ENCODE measurements at places on chromosomes 6 and 20.

DNA sequence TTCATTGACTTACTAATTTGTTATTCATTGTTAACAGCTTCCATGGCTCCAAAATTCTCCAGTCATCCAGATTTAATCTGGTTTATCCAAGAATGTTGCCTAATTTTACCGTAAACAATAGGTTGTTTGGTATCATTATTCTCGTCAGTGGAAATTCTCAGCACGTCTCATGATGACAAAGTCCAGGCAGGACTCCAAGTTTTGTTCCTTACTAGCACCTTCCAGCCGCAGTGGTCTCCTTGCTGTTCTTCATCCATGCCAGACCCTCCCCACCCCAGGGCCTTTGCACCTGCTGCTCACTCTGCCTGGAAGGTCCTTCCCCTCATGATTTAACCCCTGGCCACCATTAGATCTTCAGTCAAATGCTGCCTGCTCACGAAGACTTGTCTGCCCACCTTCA, 48.1 kb upstream of the NAA20 start:
- DNase-seq = no peak

DNA sequence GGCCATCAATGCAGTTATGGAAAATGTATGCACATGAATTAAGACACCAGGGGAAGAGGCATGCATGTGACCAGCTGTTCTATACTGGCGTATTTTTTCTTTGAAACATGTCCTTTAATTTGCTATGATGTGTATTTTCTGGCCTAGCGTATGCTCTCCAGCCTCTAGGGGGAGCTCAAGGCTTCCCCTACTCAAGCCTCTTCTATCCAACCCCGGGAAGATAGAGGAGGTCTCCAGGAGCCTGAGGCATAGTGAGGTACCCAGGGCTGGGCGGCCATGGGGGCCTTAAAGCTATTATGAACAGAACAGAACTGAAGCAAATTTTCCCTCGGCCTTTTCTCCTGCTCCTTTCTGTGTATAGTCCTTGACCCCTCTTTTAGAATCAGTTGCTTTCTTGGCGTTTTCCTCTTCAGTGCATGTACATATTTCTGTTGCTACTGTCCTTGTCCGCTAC, 528.9 kb downstream of the MAFB start:
- peak; percentile 33 for DNase-seq

- peak; percentile 21 for DNase-seq
These were observed 224.3 kb upstream of the TSHZ2 start for GRCh38 chr20:52747845-52748284.

GRCh38 chr6:157599191-157599590, 218.2 kb downstream of the ZDHHC14 start:
- no peak for DNase-seq

GRCh38 chr6:39898625-39899024, 35.6 kb downstream of the MOCS1 start:
- DNase-seq = no peak

DNA sequence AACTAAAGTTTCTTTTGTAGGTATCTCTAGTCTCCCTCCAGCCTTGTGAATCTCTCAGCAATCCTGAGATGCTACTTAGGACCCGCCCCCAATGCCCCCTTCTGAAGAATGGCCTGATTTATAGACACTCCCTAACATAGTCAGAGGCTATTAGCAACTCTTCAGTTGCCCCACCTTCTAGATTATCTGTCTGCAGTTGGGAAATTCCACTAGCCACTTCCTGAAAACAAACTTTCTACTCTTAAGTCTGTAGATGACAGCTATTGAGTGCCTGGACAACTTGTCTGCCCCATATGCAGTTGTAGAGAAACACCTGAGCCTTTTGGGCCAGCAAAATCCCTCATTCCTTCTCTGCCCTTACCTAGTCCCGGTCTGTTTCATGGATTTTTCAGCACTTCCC, 188.2 kb upstream of the PREP start:
- peak; percentile 53 for DNase-seq

DNA sequence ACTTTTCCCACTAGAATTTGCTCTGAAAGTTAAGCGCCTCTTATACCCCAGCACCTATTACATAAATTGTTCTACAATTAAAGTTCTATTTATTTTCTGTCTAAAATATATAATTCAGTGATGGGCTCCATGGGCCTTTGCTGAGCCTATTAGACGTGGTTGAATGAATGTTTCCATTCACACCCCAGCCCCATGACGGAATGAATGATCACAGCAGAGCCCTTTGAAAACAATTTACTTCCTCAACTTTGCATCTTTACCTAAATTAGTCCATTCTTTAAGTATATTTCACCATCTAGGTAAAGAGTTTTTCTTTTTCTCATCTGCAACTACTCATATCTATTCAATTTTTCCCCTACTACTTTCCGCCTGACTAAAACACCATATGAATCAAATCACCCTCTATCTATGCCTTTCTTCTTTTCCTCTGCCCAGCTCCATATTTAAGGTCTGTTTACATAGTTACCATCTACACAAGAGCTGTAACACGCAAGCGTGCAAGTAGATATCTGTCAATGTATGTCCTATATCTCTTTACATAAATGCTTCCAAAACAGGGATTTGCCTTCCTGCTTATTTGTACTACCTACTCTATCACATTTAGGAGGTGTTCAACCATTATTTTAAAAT, 69.7 kb downstream of the ECT2L start:
- DNase-seq = no peak

DNA sequence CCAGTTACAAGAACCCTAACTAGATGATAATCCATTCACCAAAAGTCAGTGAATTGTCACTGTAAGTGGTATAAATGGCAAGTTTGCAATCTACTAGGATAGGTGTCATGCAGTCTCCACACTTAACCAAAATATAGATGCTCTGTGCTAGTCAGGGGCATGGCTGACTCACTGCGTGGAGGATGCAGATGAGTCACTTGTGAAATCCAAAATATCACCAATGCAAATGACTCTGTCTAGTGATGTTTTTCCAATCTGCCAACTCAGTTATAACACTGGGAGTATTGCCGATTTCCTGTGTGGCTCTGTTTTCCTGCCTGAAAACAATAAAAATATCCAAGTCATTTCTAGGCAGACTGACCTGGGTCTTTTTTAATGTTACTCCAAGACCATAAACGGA, 47.8 kb upstream of the NRSN1 start:
- DNase-seq = peak; percentile 45

- DNase-seq = no peak
These were observed 636.8 kb downstream of the PRKN start for GRCh38 chr6:162090734-162091133.

- DNase-seq = peak; percentile 77
These were observed 1.9 kb downstream of the BAG2 start for GRCh38 chr6:57173886-57174510.

GRCh38 chr6:126944512-126944911, 174.0 kb upstream of the RSPO3 start:
- DNase-seq = no peak

Data from PC-3 (cell line).